ENCODE measurements at places on chromosomes 5 and 9.

- no peak for DNase-seq
Measured at GRCh38 chr5:23402585-23402984, 104.8 kb upstream of the PRDM9 start.

- no peak for DNase-seq
Measured at GRCh38 chr5:59608745-59609144, 284.8 kb downstream of the PDE4D start.

DNA sequence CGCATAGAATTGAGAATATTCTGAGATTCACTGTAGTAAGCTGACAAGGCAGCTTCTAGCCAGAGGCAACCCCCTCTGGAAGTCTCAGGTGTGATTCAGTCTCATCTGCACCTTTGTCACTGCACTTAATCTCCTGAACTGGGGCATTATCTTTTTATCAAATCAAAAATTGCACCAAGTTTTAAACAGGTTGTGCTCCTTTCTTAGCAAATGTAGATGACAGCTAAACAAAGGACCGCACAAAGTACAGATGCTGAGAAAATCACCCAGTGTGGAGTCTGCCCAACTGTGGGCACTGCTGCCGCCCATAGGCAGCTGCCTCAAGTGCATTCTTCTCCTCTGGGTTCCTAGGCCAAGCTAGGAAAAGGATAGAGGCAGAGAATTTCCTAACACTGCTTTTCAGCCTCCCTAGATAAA, 51.1 kb downstream of the STARD4 start:
- DNase-seq = no peak

GRCh38 chr9:130405657-130406257, 39.0 kb upstream of the ASS1 start:
- no peak for DNase-seq

GRCh38 chr5:130323804-130324454, 419.7 kb downstream of the CHSY3 start:
- no peak for DNase-seq

GRCh38 chr5:4487581-4487980, 652.5 kb upstream of the ADAMTS16 start:
- no peak for DNase-seq

- no peak for DNase-seq
Measured at GRCh38 chr9:81716409-81716808, 27.1 kb upstream of the TLE1 start.

DNA sequence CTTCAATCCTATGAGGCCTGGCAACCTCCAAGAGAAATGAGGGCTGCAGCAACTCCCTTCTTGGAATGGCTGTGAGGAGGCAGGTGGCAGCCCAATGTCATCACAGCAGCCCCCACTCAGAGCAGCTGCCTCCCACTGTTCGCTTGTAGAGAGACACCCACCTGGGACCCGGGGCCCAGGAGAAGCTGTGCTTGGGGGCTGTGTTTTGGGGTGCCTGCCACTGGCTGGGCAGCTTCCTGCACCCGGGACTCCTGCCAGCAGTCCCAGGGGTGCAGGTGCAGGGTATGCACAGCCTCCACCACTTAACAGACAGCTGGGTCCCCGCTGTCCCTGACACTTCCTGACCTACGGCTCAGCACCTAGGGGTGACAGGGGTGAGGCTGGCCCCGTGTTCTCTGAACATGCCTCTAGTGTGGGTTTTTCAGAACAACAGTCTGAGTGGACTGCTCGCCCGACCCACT, 26.2 kb downstream of the NIPAL4 start:
- DNase-seq = no peak

GRCh38 chr9:104844710-104845109, 80.8 kb downstream of the NIPSNAP3B start:
- no peak for DNase-seq

DNA sequence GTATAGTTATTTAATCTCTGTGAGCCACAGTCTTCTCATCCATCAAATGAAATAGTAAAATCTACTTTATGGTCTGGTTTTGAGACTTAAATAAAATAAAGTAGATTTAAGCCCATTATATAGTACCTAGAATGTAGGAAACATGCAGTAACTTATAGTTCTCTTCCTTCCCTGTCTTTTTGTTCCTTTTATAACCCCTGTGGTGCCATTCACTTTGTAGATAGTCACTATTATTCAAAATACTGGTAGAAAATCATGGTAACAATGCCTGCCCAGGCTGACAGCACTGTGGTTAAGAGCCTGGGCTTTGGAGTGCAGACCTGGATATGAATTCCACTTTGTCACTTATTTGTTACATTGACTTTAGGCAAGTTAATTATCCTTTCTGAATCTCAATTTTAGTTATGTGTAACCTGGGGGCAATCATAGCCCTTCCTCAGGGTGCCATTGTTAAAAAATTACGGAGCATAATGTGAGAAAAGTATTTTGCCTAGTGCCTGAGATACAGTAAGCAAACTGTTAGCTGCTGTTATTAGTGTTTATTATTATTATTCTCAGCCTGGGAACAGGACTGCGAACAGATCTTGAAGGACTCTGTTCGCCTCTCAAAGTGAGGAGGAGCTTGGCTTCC, 100.4 kb downstream of the RALGPS1 start:
- no peak for DNase-seq

- DNase-seq = no peak
Measured at GRCh38 chr5:40386289-40386688, 293.4 kb upstream of the PTGER4 start.

DNA sequence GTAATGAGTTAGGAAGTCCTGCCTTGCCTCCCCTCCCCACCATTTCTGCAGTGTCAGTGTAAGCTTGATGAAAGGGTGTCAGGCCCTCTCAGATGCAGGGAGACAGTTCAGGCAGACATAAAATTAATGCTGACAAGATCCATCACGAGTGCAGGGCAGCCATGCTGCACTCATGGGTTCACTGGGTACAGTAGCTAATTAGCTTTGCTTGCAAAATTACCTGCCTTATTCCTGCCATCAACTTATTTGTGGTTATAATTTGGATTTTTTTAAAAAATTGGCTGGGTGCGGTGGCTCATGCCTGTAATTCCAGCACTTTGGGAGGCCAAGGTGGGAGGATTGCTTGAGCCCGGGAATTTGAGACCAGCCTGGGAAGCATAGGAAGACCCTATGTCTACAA, 17.9 kb downstream of the GALNT12 start:
- DNase-seq = no peak

DNA sequence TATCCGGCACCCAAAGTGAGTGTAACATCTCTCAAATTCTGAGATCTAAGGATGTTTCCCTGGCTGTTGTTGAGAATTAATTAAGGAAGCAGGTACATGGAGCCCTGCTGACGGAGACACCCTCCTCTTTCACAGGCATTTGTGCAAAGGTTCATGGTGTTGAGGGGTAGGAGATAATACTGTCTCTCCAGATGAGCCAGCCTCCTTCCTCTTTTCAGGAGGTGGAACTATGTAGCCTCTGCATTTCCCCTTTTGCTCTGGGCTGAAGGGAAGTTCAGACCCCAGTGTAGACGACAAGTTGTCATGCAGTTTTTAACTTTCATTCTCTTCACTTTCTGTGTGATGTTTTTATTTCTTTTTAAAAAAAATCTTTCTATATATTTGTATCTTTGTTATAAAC, 107.5 kb downstream of the GALNT10 start:
- DNase-seq = no peak

GRCh38 chr9:84828046-84828445, 158.5 kb downstream of the NTRK2 start:
- no peak for DNase-seq

All from GM04503 (cell line).